ENCODE measurements at places on chromosomes 7 and 10. TPM values are rescaled to one million over a fixed set of nuclear protein-coding genes. Genes with fewer than 3 reads are reported as not detected.

INA gene
- total RNA-seq, result 2.5 TPM

PURB gene
- total RNA-seq, result 43.1 TPM

A1CF gene
- total RNA-seq, result not detected

IGF2BP3 gene
- total RNA-seq, result 0.45 TPM

MARVELD1 gene
- total RNA-seq, result 104 TPM

DNA sequence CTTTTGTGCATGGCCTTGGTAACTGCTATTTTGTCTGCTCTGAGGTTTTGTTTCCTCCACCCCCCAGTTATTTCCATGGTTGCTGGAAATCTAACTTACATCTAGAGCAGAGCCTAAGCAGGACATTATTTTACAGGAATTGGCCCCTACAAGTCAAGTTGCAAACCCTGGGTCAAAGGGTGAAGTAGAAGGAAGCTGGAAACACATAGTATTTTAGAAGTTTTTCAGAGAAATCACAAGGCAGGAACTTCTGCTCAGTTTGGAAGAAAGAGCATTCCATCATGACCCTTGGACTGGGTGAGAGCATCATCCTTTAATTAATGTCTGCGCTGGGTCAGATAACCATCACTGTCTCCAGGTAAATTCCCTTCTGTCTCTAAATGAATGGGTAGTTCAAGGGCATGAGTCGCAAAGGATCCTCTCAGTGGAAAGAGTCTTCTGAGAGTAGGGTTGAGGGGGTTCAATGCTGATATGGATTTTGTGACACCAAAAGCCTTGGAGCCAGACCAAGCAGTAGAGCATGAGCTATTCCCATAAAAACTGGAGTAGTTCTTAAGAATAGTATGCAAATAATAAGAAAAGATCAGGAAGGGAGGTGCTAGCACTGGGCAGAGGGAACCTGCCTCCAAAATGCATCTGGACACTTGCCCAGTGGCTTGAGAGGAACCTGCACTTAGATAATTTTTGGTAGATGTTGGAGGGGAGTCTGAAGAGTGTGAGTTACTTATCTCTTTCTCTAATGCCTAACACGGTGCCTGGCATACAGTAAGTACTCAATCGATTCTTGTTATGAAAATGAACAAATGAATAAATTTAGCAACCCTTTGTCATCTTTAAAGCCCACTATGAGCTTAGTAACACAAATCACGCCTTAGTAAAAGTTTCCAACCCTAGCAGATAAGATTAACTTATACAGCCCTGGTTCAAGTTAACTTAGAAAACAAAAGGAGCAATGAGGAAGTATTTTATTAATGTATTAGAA, 160.6 kb upstream of the ADO start:
- no peak for DNase-seq

GRCh38 chr7:148662646-148663045, 36.1 kb upstream of the CUL1 start:
- no peak for DNase-seq

DNA sequence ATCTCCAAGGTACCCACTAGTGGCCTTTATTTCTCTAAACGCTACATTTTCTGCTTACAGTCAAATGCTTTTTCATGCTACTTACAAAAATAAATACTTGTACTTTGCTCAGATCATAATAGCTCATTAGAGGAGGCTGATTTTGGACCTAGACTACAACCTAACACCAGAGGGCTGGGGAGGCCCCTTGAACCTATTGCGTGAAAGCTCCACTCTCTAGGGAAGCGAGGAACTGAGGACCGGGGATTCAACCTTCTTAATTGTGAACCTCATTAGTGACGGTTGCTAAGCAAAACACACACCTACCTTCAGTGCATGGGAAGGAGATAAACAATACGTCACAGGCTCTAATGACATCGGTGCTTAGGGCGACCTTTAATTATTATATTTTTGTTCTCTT, 92.1 kb downstream of the EBF3 start:
- DNase-seq, result no peak

- no peak for DNase-seq
These were observed 17.6 kb upstream of the C10orf105 start for GRCh38 chr10:71737001-71737833.

GRCh38 chr7:107043921-107044346, 571 bp upstream of the PRKAR2B start:
- no peak for DNase-seq

DNA sequence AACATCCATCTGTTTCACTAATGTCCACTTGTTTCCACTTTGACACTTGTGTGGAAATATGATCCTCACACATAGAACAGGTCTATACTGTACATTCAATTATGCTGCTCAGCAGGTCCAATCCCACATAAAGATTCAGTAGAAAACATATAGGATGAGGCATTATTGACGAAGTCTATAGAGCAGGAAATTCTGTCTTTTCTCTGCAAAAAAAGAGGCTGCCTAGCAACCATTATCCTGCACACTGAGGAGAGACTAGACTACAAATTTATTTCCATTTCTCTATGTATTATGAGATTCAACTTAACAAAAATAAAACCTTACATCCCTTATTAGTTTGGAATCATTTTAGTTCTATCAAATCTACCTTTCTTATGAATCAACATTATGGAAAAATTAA, 204.6 kb upstream of the POM121L12 start:
- DNase-seq, result no peak

GRCh38 chr10:97894092-97894491, 44.4 kb downstream of the GOLGA7B start:
- no peak for DNase-seq

DNA sequence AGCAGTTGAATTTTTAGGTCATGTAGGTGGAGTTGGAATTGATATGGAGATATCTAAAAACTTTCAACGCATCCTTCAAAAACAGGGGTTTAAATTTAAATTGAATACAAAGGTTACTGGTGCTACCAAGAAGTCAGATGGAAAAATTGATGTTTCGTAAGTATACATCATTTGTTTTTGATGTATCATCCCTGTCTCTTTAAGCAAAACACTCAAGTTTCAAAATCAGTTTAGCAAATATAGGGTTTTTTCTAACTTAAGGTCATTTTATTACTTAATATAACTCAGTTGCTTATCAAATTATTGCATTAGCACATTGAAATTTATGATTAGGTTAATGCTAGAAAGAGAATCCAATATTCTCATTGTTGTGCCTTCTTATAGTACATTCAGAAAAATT, 24.6 kb downstream of the DLD start:
- DNase-seq, result no peak

Measured in esophagus muscularis mucosa (tissue), 4 donors.